ENCODE measurements at places on chromosomes 1 and 21. TPM values are rescaled to one million over a fixed set of nuclear protein-coding genes. Genes with fewer than 3 reads are reported as not detected.

The SLC30A2 gene
- polyA plus RNA-seq = not detected

The KIAA0319L gene
- polyA plus RNA-seq = 11.1 TPM

The SETD4 gene
- 6.5 TPM for polyA plus RNA-seq

The BCAR3 gene
- polyA plus RNA-seq = not detected

The USH2A gene
- polyA plus RNA-seq = not detected

The CHODL gene
- not detected for polyA plus RNA-seq

The BROX gene
- 26.5 TPM for polyA plus RNA-seq

The RC3H1 gene
- polyA plus RNA-seq = 5.7 TPM

DNA sequence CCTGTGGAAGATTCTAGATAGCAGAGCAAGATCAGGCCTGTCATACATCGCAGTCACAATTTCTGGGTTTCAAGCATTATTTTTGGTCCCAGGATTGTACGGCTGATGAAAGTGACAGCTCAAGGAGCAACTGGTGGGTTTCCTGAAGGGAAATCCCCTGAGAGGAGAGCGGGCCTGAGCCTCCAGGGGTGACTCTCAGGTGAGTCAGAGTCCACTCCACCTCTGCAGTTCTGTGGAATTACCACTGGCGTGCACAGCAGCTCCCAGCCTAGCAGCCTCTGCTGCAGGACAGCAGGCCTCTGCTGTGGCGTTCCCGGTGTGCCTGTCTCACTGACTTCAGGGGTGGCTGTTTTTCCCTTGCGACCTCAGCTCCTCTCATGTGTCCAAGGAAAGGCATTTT, 24.4 kb downstream of the SLC66A1 start:
- H3K4me3 ChIP-seq = no peak overlapping the region
- no peaks in the 10 kb centered on the region for H3K36me3 ChIP-seq
- H3K27ac ChIP-seq = no peak overlapping the region
- DNase-seq = no peak

- no peak overlapping the region for H3K4me3 ChIP-seq
- H3K36me3 ChIP-seq = peaks cover 35% of the 10 kb centered on the region
- peak overlapping the region; percentile 40 for H3K27ac ChIP-seq
Observed at GRCh38 chr1:203742436-203742835, 22.5 kb upstream of the LAX1 start.

DNA sequence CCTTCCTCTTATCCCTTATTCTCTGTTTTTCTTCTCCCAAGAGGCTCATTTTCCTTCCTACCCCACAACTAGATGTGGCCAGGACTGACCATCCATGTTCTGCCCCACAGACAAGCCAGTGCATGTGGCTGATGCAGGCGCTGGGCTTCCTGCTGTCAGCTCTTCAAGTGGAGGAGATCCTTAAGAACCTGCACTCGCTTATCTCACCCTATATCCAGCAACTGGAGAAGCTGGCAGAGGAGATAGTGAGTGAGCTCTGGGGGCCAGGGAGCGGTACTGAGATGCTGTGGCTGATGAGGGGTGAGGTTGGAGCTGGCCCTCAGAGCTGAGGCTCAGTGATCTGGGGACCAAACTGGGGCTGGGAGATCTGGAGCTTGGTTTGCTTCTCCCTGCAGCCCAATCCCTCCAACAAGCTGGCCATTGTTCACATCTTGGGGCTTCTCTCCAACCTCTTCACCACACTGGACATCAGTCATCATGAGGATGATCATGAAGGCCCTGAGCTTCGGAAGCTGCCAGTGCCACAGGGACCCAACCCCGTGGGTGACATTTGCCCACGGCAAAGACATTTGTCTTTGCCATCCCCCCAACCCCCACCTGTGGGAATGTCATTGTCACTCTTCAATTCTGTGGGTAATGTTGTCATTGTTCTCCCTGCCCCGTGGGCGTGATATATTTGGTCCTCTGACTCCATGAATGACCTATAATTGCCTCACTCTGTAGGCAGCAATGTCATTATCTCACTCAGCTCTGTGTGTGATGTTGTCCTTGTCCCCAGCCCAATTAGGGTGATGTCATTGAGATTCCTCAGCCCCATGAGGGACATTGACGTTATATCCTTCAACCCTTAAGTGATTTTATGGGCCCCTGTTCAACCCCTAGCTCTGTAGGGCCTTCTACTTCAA, 11.2 kb upstream of the DPH2 start:
- H3K27me3 ChIP-seq = no peaks in the 10 kb centered on the region
- no peaks in the 10 kb centered on the region for H3K4me1 ChIP-seq
- peaks cover 31% of the 10 kb centered on the region for H3K36me3 ChIP-seq
- no peak for DNase-seq
- no peak overlapping the region for H3K4me3 ChIP-seq

DNA sequence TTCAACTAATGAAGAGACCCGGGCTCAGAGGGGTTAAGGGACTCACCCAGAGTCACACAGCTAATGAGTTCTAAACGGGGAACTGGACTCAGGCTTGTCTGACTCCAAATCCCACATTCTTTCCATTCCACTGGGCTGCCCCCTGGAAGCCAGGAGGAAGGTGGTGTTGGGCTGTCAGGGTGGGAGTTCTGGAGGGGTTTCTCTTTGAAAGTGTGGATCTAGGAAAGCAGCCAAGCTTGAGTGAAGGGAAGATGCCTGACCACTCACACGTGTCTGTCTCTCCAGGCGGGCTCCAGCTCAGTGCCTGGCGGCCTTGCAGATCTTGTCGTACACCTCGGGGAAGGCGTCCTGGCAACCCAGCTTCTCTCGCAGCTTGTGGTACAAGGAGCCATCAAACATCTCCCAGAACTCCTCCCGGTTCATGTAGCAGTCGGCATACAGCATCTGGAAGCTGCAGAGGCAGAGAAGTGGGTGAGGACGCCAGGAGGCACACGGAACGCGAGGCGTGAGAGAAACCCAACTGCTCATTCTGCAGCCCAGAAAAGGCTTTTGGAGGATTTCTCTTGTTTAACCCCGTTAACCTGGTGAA, 35.0 kb downstream of the DHCR24 start:
- H3K27ac ChIP-seq = no peak overlapping the region
- H3K27me3 ChIP-seq = no peaks in the 10 kb centered on the region
- H3K4me3 ChIP-seq = no peak overlapping the region
- H3K36me3 ChIP-seq = peaks cover 30% of the 10 kb centered on the region
- no peaks in the 10 kb centered on the region for H3K4me1 ChIP-seq

DNA sequence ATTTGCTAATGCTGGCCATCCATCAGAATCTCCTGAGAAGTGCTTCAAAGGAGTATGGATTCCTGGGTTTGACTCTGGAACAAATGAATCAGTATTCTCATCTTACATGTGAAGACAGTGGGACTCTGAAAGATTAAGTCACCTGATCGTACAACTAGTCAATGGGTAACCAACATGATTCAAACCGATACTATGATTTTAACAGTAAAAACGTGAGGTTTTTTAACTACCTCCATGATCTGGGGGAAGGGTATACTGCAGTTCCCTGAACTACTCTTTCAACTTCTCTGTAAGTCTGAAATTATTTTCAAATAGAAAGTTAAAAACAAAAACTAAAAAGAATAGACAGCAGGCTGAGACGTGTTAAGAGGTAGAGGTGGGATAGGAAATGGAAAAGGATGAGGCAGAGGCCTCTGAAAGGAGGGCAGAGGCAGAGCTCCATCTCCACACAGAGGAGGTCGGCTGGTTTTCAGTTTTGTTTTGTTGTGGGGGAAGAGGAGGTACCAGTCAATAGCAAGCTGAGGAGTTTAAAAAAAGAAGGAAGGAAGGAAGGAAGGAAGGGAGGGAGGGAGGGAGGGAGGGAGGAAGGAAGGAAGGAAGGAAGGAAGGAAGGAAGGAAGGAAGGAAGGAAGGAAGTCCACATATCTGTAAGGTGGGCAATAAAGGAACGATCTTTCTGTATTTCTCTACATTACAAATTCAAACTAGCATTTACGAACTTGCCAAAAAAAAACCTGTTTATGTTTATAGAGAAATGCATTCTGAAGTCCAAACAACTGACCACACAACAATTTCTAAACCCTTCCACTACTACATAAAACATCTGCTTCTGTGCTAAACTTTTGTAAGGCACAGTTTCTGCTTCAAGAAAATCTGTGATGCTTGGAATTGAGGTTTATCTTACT, 213.1 kb downstream of the RERE start:
- DNase-seq = peak; percentile 5
- H3K36me3 ChIP-seq = peaks cover 3% of the 10 kb centered on the region
- H3K4me3 ChIP-seq = peak overlapping the region; percentile 67
- H3K4me1 ChIP-seq = peaks cover 36% of the 10 kb centered on the region
- H3K27ac ChIP-seq = peak overlapping the region; percentile 85

- DNase-seq = no peak
- H3K27me3 ChIP-seq = no peaks in the 10 kb centered on the region
Observed at GRCh38 chr21:15160136-15160535, 95.3 kb upstream of the NRIP1 start.

GRCh38 chr1:85273397-85273796, 3.0 kb downstream of the BCL10 start:
- H3K4me1 ChIP-seq = peaks cover 68% of the 10 kb centered on the region
- no peak for DNase-seq
- H3K27ac ChIP-seq = peak overlapping the region; percentile 4
- no peaks in the 10 kb centered on the region for H3K27me3 ChIP-seq
- H3K36me3 ChIP-seq = peaks cover 13% of the 10 kb centered on the region

- H3K4me3 ChIP-seq = no peak overlapping the region
- H3K27ac ChIP-seq = no peak overlapping the region
- no peaks in the 10 kb centered on the region for H3K36me3 ChIP-seq
- DNase-seq = no peak
- H3K4me1 ChIP-seq = no peaks in the 10 kb centered on the region
- H3K27me3 ChIP-seq = no peaks in the 10 kb centered on the region
Observed at GRCh38 chr1:50155541-50155940, 46.8 kb downstream of the ELAVL4 start.

DNA sequence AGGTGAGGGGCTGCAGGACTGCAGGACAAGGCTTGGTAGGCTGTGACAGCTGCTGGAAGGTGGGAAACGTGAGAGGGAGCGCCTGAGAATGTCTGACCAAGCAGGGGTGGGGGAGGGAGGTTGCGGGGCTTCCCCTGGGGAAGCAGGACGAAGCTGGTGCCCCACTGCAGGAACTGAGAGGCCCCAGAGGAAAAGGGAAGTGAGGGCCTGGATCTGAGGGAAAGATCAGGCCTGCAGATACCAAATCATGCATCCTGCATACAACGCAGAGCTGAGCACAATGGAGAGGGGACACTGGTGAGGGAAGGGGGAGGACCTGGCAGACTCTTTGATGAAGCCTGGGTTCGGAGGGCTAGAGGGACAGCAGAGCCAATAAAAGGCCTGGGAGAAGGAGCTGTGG, 65.7 kb upstream of the BACE2 start:
- H3K4me3 ChIP-seq = no peak overlapping the region
- DNase-seq = no peak
- peaks cover 8% of the 10 kb centered on the region for H3K27me3 ChIP-seq
- no peaks in the 10 kb centered on the region for H3K4me1 ChIP-seq
- H3K36me3 ChIP-seq = no peaks in the 10 kb centered on the region

- no peak for DNase-seq
- no peaks in the 10 kb centered on the region for H3K27me3 ChIP-seq
- no peaks in the 10 kb centered on the region for H3K4me1 ChIP-seq
- H3K4me3 ChIP-seq = no peak overlapping the region
- no peak overlapping the region for H3K27ac ChIP-seq
Observed at GRCh38 chr1:191913260-191913977, 244.8 kb upstream of the RGS18 start.

- H3K4me1 ChIP-seq = no peaks in the 10 kb centered on the region
- no peak overlapping the region for H3K4me3 ChIP-seq
- H3K27ac ChIP-seq = no peak overlapping the region
- no peaks in the 10 kb centered on the region for H3K27me3 ChIP-seq
- no peaks in the 10 kb centered on the region for H3K36me3 ChIP-seq
Observed at GRCh38 chr1:224054012-224054411, 59.9 kb upstream of the FBXO28 start.

- H3K36me3 ChIP-seq = no peaks in the 10 kb centered on the region
- H3K4me3 ChIP-seq = no peak overlapping the region
- peaks cover 11% of the 10 kb centered on the region for H3K27me3 ChIP-seq
- H3K4me1 ChIP-seq = peaks cover 19% of the 10 kb centered on the region
Observed at GRCh38 chr1:228989992-228990827, 254.9 kb downstream of the RHOU start.

DNA sequence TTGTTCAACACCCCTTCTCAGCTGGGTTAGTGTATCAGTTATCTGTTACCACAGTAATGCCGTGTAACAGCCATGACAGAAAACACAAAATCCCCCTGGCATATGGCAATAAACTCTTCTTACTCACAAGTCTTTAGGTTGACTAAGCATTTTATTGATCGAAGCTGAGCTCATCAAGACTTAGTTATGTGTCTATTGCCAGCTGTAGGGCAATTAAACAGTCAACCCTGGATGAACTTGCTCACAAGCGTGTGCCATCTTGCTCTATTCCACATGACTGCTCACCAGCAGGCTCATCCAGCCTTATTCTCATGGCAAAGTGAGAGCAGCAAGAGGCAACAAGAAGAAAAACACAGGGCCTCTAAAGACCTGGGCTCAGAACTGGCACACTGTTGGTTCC, 333.8 kb upstream of the PTBP2 start:
- H3K27ac ChIP-seq = no peak overlapping the region
- H3K27me3 ChIP-seq = peaks cover 3% of the 10 kb centered on the region
- no peaks in the 10 kb centered on the region for H3K36me3 ChIP-seq
- no peak overlapping the region for H3K4me3 ChIP-seq

- peaks cover 9% of the 10 kb centered on the region for H3K4me1 ChIP-seq
- no peaks in the 10 kb centered on the region for H3K27me3 ChIP-seq
- H3K27ac ChIP-seq = no peak overlapping the region
- DNase-seq = no peak
- no peaks in the 10 kb centered on the region for H3K36me3 ChIP-seq
- H3K4me3 ChIP-seq = no peak overlapping the region
Observed at GRCh38 chr21:39020751-39021477, 162.3 kb downstream of the PSMG1 start.

GRCh38 chr21:35149698-35150097, 100.6 kb upstream of the RUNX1 start:
- no peak overlapping the region for H3K27ac ChIP-seq
- H3K27me3 ChIP-seq = peaks cover under 1% of the 10 kb centered on the region
- no peak for DNase-seq
- H3K4me3 ChIP-seq = no peak overlapping the region
- peaks cover 2% of the 10 kb centered on the region for H3K4me1 ChIP-seq
- peaks cover 3% of the 10 kb centered on the region for H3K36me3 ChIP-seq

DNA sequence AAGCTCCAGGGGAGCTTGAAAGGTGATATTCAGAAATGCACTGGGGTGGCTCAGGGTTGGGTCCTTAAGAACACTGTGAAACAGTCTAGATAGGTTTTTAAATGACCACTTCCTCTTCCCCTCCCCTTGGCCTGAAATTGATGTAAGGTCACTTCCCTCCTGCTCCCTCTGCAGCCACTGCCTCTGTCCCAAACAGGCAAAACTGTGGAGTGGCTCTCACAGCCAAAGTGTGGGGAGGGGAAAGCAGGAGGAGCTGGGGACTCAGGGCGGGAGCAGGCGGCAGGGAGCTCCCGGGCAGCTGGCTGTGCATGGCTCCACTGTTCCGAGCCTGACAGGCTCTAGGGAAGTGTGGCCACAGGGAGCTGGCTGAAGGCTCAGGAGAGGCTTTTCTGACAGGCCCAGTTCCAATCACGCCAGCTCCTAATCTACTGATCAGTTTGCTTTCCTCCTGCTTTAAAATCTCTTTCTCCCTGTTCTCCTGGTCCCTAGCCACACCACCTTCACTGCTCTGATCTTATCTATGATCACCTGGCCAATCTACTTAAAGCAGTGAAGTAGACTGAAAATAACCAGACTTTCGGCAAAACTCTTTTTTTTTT, 5.1 kb upstream of the CSRP1 start:
- H3K36me3 ChIP-seq = no peaks in the 10 kb centered on the region
- no peak overlapping the region for H3K4me3 ChIP-seq
- DNase-seq = no peak
- no peak overlapping the region for H3K27ac ChIP-seq
- peaks cover 8% of the 10 kb centered on the region for H3K4me1 ChIP-seq

GRCh38 chr1:173529106-173529505, 52.0 kb downstream of the PRDX6 start:
- no peak overlapping the region for H3K27ac ChIP-seq
- H3K36me3 ChIP-seq = no peaks in the 10 kb centered on the region
- peaks cover 10% of the 10 kb centered on the region for H3K4me1 ChIP-seq
- no peaks in the 10 kb centered on the region for H3K27me3 ChIP-seq

Measured in immature natural killer cell (primary cell).